ENCODE measurements at places on chromosomes 2 and 18.

GRCh38 chr2:3465844-3466481, 53.4 kb downstream of the ADI1 start:
- DNase-seq = no peak

GRCh38 chr2:151020411-151020810, 241.3 kb downstream of the RBM43 start:
- DNase-seq = no peak

GRCh38 chr2:190069936-190070696, 7.6 kb upstream of the MSTN start:
- DNase-seq = no peak

GRCh38 chr18:73245345-73245744, 377.6 kb upstream of the NETO1 start:
- no peak for DNase-seq

DNA sequence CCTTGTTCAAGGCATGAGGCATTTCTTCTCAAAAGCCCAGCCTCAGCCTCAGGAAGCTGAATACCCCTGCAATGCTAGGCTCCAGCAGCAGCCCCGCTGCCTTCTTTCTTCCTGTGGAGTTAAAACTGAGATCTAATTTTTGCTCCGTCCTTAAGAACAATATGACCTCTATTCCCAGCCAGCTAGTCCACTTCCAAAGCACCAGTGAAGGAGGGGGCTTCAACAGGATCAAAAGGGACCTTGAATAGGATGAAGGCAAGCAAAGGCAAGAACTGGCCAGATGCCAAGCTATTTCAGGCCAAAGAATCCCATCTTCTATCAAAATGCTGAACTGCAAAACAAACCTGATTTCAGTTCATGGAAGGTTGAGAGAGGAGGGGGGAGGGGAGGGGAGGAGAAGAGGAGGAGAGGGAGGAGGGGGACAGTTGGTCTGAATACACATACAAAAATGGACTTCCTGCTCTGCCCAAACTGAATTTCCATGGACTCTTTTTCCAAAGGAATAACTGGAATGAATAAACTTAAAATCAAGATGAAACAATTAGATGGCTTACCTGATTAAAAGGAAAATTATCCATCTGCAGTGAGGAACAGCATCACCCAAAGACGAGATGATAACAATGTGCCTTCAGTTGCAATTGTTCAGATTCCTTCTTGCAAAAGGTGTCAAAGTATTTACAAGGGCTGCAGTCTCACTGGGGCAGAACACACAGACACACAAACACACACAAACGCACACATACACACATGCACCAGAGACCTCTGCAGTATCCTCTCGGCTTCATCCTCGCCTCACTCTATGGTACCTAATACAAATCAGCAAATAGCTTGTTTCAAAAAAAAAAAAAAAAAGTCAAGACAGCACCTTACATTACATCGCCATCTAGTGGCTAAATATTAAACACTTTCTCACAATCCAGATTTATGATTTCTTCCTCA, at the start of gene SCN1A:
Gene SCN1A (minus strand): TSS at position 804 of the 939 bp plus-strand sequence. CDS start 54,399 bp downstream, outside the sequence.
- DNase-seq = no peak

GRCh38 chr2:7915302-7916091, 766.4 kb upstream of the ID2 start:
- DNase-seq = no peak

DNA sequence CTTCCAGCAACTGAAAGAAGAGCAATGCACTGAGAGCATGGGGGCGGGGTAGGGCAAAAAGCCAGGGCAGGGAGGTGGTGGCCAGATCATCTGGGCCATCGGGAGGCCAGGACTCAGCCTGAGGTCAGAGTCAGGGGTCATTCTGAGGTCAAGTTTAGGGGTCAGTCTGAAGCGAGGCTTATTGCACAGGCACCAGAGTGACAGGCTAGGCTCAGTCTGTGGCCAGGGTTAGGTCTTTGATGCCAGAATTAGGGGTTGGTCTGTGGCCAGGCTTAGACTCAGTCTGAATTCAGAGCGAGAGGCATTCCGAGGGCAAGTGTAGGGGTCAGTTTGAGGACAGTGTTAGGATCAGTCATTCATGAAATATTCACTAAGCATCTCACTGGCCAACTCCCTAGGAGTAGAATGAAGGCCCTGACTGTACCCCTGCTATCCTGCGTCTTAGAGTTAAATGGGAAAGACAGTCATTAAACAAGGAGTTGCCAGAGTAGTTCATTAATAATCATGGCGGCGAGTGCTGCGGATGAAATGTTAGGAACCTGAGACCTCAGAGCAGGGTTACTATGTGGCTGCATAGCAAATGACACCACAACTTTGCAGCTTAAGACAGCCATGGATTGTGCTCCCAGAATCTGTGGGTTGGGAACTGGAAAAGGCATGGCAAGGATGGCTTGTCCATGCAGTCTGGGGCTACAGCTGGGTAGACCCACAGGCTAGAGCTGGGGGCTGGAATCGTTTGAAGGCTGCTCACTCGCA, 198.7 kb downstream of the CYP26B1 start:
- no peak for DNase-seq

DNA sequence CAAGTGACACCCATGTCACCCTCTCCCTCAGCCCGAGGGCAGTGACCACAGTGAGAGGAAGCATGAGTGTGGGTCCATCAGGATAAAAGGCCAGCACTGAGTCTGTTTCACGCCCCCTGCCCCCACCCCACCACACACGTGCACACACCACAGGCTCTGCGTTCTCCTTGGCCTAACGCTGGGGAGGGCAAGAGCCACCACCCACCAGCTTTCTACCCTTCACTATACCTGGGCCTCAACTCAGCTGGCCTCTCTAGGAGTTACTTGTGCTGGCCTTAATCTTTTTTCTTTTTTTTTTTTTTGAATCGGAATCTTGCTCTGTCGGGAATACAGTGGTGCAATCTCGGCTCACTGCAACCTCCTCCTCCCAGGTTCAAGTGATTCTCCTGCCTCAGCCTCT, 140.5 kb downstream of the ZFP36L2 start:
- no peak for DNase-seq

GRCh38 chr2:133413863-133414262, 154.4 kb downstream of the NCKAP5 start:
- DNase-seq = no peak

GRCh38 chr2:217827430-217828201, 175.2 kb downstream of the TNS1 start:
- DNase-seq = no peak

DNA sequence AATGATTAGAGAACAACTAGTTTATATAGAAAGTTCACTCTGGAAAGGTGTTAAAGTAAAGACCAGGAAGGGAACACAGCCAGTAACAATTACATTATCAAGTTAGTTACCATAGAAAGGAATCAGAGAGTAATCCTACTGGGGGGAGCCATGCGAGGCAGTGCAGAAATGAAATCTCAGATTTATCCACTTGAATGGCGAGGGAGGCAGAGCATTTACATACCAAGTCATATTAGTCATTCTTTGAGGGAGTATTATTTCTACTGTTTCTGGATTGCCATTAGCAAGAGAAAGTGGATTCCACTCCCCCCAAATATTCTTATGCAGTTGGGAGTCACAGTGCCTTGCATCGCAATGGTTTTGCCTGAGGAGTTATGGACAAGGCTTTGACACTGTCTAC, 472.7 kb upstream of the TRIB2 start:
- DNase-seq = no peak

DNA sequence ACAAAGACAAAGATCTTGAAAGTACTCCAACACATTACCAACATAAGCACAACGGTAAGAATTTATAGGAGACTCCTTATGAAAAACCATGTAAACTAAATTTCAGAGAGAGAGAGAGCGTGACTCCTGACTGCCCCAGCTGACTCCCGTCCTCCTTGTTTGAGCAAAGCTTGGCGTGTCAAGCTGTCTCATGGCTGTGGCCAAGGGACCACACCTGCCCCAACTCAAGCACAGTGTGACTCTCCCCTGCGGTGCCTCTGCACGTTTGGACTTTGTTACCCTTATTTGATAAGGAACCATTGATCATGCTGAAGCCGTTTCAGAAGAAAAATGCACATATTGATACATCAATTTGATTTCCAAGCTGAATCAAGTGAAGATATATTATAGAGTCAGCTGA, 124.8 kb downstream of the COL6A3 start:
- no peak for DNase-seq

- no peak for DNase-seq
Observed at GRCh38 chr18:76491473-76491775, 3.6 kb downstream of the ZNF516 start.

DNA sequence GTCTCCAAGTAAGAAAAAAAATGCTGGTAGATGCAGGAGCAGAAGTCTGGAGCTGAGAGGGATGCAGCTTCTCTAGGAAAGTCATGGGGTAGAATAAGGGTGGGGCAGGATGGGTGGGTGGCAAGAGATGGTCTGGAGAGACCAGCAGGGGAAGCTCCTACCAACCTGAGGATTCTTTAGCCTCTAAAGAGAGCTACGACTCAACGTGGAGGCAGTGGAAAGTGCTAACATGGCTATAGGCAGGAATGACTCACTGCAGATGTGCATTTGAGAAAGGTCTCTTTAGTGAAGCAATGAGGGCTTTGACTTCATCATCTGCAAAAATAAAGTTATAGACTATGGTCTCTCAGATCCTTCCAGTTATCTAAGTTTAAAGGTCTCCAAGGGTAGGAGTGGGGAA, 722.8 kb upstream of the RAB6C start:
- DNase-seq = no peak

DNA sequence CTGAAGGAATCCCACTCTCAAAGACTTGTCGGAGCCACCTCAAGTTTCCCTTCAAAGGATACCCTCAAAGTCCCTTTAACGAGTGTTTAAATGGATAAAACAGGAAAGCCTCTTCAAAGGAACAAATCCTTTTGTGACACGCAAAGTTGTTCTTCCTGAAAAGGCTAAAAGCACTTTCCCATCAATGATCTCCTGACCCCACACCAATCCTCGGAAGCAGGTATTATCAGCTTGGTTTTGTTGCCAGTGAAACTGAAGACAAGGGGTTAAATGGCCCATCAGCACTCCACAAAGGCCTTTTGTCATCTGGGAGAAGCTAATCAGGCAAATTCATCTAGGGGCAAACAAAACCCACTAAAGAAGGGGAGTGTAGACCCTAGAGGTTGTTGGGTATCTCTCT, 418.0 kb upstream of the ID2 start:
- DNase-seq = no peak

GRCh38 chr2:55140316-55141219, 90.3 kb upstream of the RTN4 start:
- no peak for DNase-seq

- DNase-seq = no peak
Observed at GRCh38 chr2:22942441-22942840, 442.5 kb upstream of the KLHL29 start.

GRCh38 chr2:62045017-62045543, 139.6 kb downstream of the COMMD1 start:
- DNase-seq = no peak

DNA sequence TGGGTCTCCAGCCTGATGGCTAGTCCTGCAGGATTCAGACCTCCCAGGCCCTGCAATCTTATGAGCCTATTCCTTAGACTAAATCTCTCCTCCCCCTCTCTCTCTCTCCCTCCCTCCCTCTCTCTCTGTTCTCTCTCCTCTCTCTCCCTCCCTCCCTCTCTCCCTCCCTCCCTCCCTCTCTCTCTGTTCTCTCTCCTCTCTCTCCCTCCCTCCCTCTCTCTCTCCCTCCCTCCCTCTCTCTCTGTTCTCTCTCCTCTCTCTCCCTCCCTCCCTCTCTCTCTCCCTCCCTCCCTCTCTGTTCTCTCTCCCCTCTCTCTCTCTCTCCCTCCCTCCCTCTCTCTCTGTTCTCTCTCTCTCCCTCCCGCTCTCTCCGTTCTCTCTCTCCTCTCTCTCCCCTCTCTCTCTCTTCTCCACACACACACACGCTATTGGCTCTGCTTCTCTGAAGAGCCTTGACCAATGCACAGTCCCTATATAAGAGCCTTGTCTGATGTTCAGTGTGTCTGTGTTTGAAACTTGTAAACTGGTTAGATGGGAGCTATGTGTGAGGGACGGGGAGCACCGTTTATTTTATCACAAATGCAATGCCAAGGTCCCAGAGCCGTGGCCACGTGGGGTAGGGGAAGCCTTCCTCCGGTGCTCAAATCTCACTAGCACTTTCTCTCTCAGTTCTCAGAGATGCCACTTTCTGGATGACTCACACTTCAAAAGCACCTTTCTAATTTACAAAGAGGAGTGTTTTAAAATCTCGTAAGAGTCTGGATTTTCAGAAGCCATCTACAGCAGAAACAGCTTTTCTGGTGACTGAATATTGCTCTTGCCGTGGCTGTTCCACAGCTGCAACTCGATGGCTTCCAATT, 9.4 kb upstream of the PRLH start:
- DNase-seq = no peak

DNA sequence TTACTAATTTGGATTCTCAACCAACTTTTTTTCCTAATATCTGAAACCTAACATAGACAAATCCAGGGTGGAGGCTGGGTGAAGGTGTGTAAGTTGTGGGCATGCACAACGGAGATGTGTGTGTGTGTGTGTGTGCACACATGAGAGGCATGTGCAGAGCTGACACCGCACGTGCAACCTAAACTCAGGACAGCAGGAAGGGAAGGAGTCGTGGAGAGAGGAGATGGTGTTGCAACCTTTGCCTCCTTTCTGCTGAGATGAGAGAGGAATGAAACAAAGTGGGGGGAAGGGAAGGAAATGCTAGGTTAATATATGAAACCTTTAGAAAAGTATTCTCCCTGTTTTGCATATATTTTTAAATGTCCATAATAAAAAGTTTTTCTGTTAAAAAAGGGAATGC, 64.7 kb downstream of the KCTD1 start:
- DNase-seq = no peak

- DNase-seq = no peak
Observed at GRCh38 chr18:74225193-74225840, 66.4 kb downstream of the CYB5A start.
